ENCODE measurements at places on chromosomes 1 and 21. TPM values are rescaled to one million over a fixed set of nuclear protein-coding genes. Genes with fewer than 3 reads are reported as not detected.

DNA sequence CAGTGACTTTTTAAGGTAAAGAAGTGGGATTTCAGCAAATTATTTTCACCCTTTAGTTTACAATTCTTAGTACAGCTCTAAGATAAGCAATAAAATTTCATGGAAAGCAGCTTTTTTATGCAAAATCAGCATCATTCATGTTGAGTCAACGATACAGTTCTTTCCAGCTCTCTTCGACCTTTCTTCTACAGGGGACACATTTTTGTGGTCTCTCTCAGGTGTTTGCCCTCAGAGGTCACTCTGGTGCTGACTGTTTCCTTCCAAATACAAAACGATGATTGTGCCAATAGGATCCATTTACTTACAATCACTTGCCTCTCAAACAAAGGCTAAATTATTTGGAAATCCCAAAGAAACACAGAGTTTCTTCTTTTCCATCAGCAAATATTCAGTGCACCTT is 51.0 kb downstream of the PSMG1 start:
- no peak for DNase-seq

DNA sequence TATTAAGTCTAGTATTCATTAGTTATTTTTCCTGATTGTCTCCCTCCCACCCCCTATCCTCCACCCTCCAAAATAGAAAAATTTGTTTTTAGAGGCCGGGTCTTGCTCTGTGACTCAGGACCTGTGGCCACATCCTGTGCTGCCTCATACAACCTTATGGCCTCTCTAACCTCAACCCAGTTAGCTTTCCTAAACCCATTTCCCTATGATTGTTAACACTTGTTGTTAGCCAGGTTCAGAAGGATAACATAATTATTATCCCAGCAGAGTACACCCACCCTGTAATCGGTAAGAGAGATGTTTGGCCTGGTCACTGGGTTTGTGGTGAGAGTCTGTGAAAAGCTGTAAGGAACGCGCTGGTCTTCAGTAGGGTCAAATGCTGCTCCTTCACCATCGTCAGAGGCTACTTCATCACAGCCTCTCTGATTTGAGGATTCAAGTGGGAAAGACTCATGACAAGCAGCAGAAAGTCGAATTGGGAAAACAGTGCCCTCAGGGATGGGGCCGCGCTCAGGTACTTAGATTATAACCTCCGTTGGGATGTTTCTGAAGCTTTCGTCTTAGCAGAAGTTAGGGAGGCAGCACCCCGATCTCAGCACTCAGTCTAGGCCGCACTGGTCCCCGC is 35.9 kb upstream of the HMGN1 start:
- DNase-seq = no peak

GRCh38 chr1:159171254-159171687 is at the start of gene CADM3:
TSS of gene CADM3 (plus strand) at chr1:159171615. CDS start at chr1:159171766, 151 bp downstream.
- DNase-seq = no peak

DNA sequence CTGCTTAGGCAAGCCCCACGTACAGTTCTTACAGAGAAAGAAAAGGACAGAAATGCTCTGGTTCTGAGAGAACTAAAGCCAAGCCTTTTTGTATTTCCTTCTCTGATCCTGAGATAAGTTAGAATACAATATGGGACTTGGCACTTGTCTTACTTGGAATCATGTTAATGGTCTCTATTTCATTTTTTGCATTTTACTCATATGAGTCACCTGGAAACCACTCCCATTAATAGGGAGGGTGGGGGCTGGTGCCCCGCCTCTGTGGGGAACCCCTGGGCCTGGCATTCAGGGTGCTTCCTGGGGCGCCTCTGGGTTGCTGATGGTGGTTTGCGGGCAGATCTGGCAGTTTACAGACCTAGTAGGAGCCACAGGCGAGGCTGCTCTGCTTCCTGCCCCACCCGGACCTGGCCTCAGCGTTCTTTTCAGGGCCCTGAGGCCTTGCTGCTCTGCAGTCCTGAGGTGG is 26.7 kb downstream of the TSPAN2 start:
- peak; percentile 90 for DNase-seq

DNA sequence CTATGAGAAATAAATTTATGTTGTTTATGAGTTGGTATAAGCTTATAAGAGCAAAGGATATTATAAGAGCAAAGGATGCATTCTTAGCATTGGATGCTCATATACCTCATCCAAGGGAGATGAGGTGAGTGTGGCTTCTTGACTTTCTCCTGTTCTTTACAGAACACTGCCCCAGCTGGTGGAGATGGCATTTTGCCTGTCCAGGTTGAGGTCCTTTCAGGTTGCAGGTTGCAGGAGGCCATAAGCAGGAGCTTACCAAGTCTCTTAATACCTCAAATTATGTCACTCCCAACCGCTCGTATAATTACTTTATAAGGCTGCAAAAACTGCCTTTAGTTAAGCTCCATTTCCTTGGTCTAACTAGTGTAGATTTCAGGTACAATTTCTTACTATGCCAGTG is 66.7 kb downstream of the RPE65 start:
- no peak for DNase-seq

DNA sequence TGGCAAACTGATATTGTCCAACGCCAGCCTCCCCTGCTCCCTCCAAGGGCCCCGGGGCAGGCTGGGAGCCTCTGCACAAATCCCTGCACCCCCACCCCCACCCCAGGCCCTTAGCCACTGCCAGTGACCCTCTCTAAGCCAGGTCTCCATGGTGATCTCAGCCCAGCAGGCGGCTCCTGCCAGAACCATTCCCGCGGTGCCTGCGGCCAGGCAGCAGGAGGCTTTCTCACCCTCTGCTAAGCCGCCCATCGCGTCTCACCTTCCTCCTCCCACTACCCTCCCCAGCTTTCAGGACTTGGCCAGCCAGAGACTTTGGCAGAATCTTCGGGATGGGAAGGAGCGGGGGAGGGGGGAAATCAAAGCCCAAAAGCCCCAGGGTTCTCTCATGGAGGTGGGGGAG is 46.8 kb upstream of the WASF2 start:
- no peak for DNase-seq

- DNase-seq = no peak
Observed at GRCh38 chr1:215201283-215201682, 118.7 kb downstream of the KCNK2 start.

DNA sequence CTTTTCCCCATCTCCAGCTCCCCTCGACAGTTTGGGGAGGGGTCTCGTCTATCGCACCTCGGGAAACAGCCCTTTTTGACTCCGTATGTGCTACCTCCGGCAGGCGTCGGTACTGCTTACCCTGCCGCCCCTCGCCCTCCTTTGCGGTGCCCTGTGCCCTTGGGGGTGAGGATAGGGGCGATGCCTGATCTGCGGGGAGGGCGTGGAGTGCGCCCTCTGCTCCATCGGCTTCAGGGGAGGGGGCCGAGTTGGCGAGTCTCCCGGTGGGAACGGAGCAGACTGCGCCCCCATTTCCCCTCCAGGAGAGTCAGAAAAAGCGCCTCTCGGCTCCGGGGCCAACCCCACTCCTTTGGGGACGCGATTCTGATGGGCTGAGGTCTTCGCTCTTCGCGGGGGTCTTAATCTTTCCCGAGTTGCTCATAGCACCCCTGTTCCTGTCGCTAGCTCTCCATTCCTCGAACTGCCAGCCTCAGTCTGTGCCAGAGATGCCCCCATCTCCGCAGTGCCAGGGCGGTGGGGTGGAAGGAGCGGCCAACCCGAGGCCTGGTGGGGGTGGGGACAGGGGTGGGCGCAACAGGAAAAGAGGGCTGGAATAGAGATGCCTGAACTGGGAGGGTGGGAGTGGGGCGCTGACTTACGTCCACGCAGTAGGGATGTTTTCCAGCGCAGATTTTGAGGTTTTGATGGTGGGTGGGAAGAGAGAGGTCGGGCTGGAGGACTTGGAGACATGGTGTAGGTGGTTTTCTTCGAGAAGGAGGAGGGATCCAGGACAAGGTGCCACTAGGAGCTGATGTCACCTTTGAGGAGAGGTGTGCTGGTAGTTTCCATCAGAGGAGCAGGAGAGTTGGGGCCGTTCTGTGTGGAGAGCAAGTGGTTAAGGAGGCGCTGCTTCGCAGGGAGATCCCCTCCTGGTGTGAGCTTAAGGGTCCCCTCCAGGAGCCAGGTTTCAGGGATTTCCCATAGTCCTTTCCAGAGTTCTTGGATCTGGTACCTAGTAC is 674 bp downstream of the PPFIA4 start:
- DNase-seq = no peak

GRCh38 chr1:32808580-32808979 is 8.6 kb downstream of the YARS1 start:
- no peak for DNase-seq

GRCh38 chr1:79568411-79568810 is 561.9 kb upstream of the ADGRL4 start:
- no peak for DNase-seq

- no peak for DNase-seq
Observed at GRCh38 chr1:15575549-15576150, 9.2 kb downstream of the AGMAT start.

The SPOCD1 gene
- 0.74 TPM for total RNA-seq

The TNFRSF9 gene
- 86.2 TPM for total RNA-seq

The SLC25A24 gene
- total RNA-seq = 17.4 TPM

The REN gene
- not detected for total RNA-seq
